ENCODE measurements at places on chromosomes 1 and 21.

- DNase-seq = no peak
These were observed 9.1 kb downstream of the LAMC2 start for GRCh38 chr1:183195142-183195574.

- no peak for DNase-seq
These were observed 151.5 kb downstream of the CLEC20A start for GRCh38 chr1:178345238-178345637.

DNA sequence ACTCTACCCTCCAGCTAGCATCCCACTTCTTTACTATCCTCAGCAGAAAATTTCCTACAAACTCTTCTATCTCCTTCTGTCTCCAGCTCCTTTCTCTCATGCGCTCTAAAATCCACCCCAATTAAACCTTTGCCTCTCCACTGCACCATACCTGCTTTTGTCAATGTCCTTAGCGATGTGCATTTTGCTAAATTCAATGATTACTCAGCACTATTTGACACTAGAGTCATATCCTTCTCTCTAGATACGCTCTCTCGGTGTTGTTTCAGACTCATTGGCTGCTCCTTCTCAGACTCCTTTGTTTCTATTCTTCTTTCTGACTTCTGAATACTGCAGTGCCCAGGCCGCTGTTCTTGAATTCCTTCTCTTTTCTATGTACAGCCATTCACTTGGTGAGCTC is 144.2 kb downstream of the HLX start:
- no peak for DNase-seq

GRCh38 chr1:182527680-182528079 is 61.4 kb downstream of the RNASEL start:
- no peak for DNase-seq

DNA sequence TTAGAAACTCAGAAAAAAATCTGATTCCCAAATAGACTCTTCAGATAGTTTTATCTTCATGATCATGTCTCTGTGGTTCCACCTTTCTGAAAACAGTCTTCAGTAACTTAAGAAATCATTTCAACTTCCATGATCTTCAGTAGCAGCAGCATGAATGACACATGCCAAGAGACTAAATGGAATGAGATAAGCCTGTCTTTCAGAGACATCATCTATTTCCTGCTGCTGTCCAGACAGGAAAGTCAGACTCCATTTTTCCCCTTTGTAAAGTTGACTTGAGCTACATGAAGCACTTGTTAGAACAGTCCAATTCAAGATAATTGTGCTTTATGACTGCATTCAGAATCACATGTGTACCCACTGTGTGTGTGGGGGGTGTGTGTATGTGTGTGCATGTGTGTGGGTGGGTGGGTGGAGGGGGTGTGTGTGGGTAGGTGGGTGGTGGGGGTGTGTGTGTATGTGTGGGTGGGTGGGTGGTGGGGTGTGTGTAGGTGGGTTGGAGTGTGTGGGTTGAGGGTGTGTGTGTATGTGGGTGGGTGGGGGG is 58.8 kb downstream of the CLIC4 start:
- DNase-seq = peak; percentile 26

- no peak for DNase-seq
These were observed 114.1 kb upstream of the CD34 start for GRCh38 chr1:208025031-208025430.

DNA sequence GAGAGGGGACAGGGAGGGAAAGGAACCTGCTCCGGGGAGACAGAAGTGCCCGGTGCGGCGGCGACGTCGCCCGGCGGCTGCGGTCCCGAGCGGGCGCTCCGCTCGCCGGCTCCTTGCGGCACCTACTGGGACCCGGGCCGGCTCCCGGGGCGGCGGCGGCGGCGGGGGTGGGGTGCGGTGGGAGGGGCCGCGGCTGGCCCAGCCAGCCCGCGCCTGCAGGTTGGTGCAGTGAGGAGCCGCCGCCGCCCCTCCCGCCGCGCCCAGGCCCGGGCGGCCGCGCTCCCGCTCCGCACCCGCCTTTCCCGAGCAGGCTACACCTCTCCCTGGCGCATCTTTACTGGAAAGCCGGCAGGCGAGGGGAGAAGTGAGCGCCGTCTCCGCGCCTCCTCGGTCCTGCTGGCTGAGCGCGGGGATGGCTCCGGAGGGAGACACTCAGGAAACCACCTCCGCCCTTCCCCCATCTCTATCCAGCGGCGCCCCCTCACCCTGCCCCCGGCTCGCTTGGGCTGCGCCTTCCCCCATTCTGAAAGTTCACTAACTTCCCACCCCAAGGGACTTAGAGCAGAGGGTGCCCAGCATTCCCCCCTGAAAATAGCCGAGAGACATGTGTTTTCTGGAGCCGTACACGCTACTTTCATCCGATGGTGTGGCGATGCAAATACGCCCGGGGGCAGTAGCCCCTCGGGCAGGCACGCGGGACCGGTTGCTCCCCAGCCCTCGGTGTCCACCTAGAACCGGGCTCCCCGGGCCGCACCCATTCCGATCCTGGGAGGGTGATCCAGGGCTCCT is at the start of gene PLD5:
PLD5 (minus strand) TSS at position 127 of the 789 bp plus-strand sequence.
- DNase-seq = no peak

DNA sequence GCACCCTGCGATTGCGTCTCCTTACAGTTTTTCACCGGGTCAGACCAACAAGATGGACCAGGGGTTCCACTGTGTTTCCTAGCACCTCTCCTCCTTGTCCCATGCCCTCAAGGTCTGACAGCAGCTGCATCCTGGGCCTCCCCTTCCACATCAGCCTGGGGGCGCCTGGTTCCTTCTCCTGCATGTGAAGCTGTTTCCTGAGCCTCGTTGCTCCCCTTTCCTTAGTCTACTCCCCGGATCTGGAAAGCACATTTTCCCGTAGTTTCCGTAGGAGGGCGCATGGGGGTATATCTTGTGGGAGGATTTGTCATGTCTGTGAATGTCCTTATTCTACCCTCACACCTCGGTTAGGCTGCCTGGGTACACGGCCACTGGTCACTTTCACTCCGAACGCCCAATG is 6.1 kb downstream of the PRDM15 start:
- no peak for DNase-seq

DNA sequence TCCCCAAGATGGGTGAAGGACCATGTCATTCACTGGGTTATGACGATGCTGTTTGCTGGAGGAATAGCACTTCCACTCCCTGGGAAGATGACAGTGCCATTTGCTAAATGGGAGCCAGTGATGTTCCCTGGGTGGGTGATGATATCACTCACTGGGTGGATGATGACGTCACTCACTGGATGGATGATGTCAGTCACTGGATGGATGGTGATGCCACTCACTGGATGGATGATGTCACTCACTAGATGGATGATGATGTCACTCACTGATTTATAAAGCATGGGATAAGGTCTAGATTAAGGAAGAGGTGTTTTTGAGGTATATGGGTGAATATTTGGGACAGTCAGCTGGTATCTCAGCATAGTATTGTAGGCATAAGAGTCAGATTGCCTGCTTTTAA is 457.2 kb downstream of the AJAP1 start:
- no peak for DNase-seq

GRCh38 chr21:29893687-29894086 is 46.1 kb downstream of the GRIK1 start:
- DNase-seq = no peak

DNA sequence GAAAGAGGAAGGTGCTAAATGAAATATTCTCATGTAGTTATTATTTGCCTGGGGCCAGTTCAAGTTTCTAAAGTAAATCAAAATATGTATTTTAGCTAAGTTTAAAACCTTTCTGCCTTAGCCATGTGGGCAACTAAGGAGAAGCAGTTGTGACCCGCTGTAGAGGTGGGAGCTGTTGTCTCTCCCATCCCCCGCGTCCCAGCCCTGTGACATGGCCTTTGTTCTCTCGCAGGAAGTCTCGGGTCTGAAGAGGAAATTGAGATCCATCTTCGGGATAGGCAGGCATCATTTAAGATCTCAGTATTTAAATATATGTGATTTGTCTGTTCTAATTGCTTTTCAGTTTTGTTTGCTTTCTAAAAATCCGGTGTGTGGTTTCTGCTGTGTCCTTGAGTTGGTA is 121.5 kb downstream of the CAMTA1 start:
- DNase-seq = no peak

DNA sequence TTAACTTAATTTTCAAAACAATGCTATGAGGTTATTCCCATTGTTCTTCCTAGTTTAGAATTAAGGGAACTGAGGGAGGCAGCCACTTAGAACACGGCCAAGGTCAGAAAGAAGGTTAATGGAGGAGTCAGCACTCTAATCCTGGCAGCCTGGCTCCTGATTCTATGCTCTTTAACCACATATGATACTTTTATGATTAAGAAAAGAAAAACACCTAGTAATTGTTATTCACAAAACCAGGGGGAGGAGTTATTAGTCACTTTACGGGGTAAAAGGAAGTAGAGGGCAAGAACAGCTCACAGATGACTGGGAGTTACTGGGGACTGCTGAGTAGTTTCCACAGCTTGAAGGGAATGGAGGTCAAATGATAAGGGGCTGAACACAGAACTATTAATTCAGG is 38.6 kb downstream of the GADD45A start:
- no peak for DNase-seq

- DNase-seq = no peak
These were observed 16.4 kb upstream of the VASH2 start for GRCh38 chr1:212933815-212934471.

GRCh38 chr21:29235714-29236197 is 63.0 kb upstream of the BACH1 start:
- DNase-seq = no peak

GRCh38 chr1:222181191-222181590 is 366.7 kb downstream of the HHIPL2 start:
- no peak for DNase-seq

DNA sequence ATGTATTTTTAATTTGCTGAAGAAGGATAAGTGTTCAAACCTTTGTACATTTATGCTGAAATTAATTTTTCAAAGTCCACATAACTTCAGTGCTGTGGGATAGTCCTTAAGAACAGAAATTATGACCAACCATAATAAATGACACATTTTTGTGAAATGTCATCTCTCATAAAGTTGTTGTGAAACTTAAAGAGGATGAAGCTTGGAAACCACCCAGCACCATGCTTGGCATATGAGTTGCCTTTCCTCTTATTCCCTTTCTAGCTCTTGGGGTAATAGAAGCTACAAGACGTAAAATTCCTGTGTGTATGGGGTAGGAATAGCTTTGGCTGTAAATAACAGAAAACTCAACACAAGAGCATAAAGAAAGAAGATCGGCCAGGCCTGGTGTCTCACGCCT is 18.9 kb upstream of the USP24 start:
- no peak for DNase-seq

DNA sequence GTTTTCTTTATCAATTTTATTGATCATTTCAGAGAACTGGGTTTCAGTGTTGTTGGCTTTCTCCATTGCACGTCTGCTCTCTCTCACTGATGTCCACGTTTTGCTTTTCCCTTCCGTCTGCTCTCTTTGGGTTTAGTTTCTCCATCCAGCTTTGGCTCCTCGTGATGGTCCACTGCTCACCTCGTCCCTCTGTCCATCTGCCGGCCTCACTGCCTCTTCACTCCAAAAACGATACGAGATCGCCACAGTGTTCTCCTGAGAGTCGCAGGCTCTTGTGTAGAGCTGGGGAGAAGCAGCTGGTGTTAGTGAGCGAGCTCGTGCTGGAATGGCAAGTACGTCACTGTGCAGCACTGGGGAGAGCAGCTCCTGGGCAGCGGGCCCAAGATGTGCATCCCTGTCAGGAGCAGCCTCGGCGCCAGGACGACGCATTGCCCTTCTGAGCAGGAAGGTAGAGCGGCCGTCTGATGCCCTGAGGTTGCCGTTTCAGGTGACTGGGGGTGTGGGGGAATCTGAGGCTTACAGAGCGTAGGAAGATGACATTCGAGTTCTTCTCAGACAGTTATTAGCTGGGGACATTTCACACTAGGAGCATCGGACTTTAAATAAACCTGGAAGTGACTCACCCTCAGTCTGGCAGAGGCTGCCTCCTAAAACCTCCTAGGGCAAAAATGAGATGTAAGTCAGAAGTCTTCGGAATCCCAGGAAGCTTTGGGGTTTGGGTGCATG is 31.4 kb upstream of the PCBP3 start:
- no peak for DNase-seq

DNA sequence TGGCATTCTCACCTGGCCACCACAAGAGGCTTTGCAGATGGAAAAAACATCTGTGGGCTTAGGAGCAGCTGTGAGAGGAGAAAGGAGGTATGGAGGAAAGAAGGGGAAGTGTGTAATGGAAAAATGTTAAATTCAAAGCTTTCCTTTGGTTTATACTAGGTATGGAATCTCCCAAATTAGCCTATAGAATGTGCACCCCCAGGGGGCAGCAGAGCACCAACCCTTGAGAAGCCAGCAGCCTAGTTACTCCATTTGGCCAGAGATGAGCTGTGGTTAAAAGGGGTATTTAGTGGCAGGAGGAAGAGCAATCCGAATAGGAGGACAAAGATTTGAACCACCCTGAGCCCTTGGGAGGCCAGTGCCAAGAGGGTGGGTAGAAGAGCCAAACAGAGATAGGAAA is 97.5 kb upstream of the CTTNBP2NL start:
- peak; percentile 2 for DNase-seq

- peak; percentile 80 for DNase-seq
These were observed 705 bp upstream of the SLC50A1 start for GRCh38 chr1:155134880-155135414.

DNA sequence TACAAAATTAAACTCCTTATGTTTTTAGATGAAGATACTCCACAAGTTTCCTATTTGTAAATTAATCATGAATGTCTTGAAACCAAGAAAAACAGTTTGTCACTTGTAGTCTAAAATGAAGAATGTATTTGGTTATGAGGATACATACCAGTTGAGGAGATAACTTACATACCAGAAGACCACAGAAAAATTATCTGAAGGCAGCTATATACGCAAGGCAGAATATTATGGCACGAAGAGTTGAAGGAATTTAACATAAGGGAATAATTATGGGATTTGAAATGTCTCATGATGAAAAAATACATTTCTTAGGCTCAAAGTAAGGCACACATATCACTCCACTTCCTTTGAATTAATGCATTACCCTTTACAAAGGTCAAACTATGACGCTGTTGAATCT is 73.3 kb downstream of the IFI44 start:
- no peak for DNase-seq

DNA sequence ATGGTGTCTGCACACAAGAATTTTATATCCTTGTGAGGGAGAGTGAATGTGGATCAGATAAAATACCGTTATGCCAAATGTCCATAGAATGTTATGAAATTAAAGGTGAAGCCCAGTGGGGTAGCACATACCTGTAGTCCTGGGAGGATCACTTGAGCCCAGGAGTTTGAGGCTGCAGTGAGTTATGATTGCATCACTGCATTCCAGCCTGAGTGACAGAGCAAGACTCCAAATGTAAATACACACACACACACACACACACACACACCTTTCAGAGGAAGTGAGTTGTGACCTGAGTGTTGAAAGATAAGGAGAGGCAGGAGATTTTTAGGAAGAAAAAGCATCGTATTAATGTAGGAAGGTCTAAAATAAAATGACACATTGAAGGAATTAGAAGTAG is 28.1 kb upstream of the ZYG11A start:
- no peak for DNase-seq

GRCh38 chr1:112141301-112141700 is 151.8 kb upstream of the KCND3 start:
- DNase-seq = no peak

GRCh38 chr1:19644681-19645410 is 735 bp downstream of the NBL1 start:
- peak; percentile 49 for DNase-seq
